ENCODE measurements at places on chromosomes 12 and 14.
A peak's percentile ranks its signal among the peaks of the same experiment; 100 is the strongest.

GRCh38 chr12:109671502-109671901 lies 42.1 kb upstream of the FAM222A start:
- DNase-seq, result no peak

GRCh38 chr14:58866391-58866790 lies 228.6 kb downstream of the DACT1 start:
- no peak for DNase-seq

DNA sequence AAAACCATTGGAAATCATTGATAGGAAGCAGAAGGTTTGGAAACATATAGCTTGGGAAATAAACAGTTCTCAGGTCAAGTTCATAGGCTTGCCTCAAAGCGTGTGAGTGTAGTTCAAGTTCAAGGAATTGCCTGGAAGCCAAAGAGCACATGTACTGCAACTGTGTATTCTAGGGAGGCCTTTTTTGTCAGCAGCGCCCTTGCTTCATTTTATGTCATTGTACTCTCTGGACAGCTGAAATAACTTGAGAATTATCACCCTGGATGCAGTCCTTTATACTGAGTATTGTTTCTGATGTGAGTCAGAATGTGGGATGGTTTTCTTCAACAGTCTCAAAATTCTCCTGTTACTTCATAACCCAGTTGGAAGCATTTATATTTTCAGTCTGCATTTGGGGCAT lies 16.0 kb upstream of the EVL start:
- no peak for DNase-seq

- DNase-seq, result no peak
Measured at GRCh38 chr12:69927164-69927563, 102.1 kb downstream of the MYRFL start.

DNA sequence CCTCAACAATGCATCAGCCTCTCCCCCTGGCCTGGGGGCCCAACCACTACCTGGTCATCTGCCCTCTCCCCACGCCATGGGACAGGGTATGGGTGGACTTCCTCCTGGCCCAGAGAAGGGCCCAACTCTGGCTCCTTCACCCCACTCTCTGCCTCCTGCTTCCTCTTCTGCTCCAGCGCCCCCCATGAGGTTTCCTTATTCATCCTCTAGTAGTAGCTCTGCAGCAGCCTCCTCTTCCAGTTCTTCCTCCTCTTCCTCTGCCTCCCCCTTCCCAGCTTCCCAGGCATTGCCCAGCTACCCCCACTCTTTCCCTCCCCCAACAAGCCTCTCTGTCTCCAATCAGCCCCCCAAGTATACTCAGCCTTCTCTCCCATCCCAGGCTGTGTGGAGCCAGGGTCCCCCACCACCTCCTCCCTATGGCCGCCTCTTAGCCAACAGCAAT lies 7.4 kb upstream of the RNU7-1 start:
- DNase-seq, result no peak

DNA sequence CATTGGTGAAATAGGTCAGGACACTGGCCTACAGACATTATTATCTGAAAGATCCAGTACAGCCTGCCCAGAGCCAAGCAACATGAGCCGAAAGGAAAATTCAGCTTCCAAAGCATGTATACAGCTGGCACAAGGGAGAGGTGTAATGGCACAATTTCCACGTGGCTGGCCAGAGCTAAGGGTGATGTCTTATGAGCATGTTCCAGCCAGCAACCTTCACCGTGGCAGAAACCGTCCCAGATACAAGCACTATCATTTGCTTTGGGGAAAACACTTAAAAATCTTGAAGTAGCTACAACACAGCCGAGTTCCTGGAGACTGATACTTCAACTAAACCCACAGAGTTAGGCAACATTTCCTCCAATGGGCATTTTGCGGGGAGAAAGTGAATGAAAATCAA lies 44.5 kb downstream of the CORO1C start:
- DNase-seq, result no peak

DNA sequence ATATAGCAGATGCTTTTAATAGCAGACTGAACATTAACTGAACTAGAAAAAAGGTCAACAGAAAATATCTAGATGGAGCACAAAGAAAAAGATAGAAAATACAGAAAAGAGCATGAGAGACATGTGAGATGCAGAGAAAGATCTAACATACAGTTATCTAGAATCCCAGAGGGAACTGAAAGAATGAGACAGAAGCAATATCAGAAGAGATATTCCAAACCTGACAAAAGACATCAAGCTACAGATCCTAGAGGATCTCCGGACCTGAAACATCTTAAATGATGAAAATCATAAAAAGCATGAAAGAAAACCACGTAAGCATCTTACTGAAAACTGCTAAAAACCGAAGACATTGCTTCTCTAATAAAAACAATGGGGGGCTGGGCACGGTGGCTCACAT lies 75.0 kb downstream of the NUMB start:
- DNase-seq, result no peak

DNA sequence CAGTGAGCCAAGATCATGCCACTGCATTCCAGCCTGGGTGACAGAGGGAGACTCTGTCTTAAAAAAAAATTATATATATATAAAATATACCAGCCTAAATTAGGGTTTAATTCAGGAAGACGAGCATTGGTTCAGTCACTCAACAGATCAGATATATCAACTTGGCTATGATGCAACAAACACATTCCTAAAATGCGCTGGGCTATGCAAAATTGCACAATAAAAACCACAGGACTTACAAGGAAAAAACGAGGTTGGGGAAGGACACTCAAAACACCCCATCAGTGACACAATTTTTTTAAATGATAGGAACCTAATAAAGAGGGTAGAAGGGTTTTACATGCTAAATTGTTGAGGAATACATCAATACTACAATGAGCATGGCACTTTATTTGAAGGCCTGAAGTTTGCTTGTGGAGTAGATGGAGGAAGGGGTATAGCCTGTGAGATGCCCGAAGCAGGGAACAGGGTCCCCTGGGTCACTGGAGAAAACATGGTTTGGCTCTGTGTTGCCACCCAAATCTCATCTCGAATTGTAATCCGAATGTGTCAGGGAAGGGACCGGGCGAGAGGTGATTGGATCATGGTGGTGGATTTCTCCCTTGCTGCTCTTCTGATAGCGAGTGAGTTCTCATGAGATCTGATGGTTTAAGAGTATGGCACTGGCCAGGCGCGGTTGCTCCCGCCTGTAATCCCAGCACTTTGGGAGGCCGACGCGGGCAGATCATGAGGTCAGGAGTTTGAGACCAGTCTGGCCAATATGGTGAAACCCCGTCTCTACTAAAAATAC lies 71.2 kb downstream of the TNFAIP2 start:
- DNase-seq, result no peak

DNA sequence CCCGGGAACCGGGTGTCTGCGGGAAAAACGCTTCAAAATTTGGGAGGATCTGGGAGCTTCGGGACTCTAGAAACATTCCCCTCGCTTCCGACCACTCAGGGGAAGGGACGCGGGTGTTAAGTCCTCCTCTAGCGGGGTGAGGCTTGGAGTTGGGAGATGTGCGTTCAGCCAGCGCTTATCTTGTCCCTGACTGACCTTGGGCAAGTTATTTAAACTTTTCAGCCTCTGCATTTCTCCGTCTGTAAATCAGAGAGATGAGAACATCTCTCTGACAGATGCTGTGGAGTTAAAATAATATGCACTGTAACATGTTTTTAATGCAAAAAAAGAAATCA lies 76.9 kb upstream of the ANO4 start:
- DNase-seq, result no peak

DNA sequence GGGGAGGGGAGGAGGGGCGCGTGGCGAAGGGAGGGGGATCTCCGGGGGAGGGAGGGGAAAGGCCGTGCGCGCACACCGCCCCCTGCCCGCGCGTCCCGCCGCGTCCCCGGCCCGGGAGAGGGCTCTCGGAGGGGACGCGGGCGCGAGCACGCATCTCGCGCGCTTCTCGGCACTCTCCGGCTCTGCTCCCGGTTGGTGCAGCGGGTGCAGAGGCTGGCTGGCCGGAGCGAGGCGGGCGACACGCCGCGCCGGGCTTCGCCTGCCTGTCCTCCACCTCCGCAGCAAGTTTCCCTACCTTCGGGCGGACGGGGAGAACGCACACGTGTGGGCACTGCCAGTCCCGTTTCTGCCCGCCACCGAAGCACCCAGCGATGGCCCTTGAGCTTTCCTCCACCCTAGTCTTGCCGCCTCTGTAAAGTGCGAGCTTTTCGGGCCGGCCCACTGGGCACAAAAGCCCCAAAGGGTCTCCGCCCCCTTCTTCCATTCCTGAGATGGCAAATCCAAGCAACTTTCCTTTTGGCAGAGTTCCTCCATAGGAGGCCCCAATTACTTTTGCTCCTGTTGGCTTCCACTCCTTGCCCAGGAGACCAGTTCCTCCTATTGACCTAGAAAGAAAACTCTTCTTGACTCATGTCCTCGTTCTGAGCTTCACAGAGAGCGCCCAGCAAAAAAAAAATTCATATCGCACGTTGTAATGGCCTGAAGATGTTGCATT lies 363 bp upstream of the CSAD start:
- DNase-seq, result peak; percentile 80

DNA sequence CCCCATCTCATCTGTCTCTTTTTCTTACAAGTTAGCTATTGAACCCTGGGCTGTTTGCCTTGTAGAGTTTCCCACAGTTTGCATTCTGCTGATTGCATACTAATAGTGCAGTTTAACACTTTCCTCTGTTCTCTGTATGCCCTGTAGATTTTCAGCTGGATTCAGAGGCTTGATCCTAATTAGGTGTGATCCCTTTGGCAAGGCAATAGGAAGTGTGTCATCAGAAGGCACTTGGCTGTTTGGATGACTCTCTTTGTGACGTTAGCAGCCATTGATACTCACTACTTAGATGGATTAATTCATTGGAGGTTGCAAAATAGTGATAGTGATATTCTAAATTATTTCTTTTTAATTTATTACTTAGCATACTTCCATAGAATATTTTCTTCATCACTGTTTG lies 33.6 kb downstream of the FUT8 start:
- DNase-seq, result no peak

GRCh38 chr12:48022676-48023385 lies 18.6 kb upstream of the COL2A1 start:
- no peak for DNase-seq

GRCh38 chr12:26678697-26679660 lies 154.0 kb downstream of the ITPR2 start:
- no peak for DNase-seq

DNA sequence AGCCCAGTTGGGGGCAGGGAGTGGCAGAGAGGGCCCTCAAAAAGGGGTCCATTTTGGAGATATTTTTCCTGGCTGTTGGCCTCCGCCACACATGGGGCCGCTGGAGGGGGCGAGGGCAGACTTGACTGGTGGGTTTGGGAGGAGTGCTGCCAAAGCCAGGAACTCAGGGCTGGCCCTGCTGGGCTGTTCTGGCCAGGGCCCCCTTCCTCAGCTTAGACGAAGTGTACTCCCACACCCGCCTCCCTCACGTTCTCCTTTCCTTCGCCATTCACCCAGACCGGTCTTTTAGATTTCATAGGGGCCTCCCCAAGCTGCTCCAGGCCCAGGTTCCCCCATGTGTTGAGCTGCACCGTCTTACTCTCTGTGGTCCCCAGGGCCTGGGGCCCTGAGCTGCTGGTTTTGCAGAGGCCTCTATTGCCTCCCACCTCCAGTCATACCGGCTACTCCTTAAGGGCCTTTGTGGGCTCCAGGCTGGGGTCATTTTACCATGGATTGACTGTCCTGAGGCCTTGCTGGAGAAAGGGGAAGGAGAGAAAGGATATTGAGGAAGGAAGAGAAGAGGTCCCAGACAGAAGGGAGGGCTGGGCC lies 1.3 kb downstream of the KRT7 start:
- DNase-seq, result no peak

DNA sequence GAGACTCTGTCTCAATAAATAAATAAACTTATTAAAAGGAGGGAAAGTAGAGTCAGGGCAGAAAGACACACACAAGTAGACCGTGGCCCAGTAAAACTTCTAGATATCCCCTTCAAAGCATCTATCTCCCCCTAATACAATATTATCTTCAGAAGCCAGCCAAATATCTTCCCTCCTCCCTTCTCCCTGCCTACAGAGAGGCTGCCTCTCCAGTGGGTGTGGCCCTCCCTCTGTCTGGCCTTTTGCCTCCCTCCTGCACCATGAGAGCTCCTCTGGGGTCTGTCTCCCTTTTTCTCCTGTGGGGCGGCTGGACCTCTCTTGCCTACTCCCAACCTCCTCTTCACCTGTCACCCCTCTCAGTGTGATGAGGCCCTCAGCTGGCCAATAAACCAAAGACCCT lies 139.2 kb downstream of the EGLN3 start:
- DNase-seq, result no peak

DNA sequence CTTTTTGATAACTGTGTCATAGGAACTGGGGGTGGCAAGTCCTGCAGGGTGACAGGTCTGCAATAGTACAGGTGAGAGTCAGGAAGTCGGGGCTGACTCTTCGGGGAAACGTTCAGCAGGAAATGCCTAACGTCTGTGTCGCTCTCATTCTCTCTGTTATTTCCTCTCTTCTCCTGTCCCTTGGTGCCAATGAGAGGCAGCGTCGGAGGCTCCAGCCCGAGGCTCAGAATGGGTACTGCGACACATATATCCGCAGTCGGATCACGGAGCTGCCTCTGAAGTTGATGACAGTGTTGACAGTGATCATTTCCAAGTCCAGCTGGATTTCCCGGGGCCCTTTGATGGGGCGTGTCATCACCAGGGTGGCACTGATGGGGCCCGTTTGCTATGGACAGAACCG lies 2.7 kb upstream of the TC2N start:
- DNase-seq, result no peak

DNA sequence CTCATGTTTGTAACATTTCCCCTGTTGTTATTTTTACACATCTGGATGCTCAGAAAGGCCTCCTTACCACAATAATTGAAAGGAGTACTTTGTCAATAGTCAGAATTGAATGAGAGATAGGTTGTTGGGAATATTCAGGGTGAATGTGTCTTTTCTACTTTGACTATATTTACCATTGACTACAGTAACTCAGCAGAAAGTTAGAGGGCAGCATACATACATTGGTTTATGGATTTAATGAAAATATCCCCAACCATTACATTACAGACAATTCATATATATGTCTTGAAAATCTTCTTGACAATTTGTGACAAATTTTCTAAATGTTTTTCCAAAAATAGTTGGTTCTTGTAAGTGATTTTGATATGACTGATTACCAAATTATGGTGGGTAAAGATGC lies 97.7 kb downstream of the NTS start:
- DNase-seq, result no peak

Measured in activated naive CD8-positive, alpha-beta T cell treated with anti-CD3 and anti-CD28 coated beads, Interleukin-2, amount 50 U/mL, for 24 hours (primary cell).